ENCODE measurements at places on chromosomes 12 and 14.

DNA sequence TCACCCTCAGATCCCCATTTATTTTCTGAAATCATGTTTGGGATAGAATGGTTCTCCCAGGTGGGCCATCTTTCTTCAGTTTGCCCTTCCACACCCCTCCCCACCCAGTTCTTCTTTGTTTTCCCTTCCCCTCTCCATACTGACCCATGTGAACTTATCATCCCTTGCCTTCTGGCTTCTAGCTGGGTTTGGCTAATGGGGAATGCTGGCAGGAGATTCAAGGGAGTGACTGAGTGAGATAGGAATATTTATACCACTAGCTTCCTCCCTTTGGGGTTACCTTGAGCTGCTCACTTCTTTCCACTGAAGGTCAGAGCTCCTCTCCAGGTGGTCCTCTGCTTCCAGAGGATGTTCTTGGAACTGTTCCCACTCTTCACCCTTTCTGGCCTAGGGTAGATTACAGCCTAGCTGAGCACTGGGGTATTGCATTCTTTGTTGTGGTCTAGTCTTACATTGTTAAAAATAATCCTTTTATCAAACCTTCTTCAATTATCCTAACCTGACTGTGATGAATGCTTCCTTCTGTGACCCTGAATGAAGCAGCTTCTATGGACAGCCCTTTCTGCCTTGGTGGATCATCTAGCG, 88.3 kb upstream of the ATP2B1 start:
- DNase-seq = no peak

DNA sequence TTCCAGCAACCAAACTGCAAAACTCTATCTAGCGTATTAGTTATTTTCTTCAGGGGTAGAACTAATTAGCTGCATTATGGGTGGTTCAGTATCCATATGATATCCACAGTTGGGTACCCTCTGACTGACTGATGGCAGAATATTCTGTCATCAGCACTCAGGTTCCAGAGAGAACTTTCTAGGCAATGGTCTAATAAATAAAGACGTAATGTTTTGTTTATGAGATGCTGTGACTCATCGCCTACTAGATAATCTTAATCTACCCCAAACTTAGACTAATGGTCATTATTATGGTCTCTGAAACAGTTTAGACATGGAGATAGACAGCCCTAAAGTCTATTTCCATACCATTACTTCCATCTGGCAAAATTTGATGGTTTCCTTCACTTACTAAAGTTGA, 220.1 kb downstream of the MED13L start:
- DNase-seq = no peak

GRCh38 chr14:82432301-82433105, 898.9 kb upstream of the SEL1L start:
- no peak for DNase-seq

GRCh38 chr12:65699251-65699650, 125.0 kb upstream of the HMGA2 start:
- no peak for DNase-seq

DNA sequence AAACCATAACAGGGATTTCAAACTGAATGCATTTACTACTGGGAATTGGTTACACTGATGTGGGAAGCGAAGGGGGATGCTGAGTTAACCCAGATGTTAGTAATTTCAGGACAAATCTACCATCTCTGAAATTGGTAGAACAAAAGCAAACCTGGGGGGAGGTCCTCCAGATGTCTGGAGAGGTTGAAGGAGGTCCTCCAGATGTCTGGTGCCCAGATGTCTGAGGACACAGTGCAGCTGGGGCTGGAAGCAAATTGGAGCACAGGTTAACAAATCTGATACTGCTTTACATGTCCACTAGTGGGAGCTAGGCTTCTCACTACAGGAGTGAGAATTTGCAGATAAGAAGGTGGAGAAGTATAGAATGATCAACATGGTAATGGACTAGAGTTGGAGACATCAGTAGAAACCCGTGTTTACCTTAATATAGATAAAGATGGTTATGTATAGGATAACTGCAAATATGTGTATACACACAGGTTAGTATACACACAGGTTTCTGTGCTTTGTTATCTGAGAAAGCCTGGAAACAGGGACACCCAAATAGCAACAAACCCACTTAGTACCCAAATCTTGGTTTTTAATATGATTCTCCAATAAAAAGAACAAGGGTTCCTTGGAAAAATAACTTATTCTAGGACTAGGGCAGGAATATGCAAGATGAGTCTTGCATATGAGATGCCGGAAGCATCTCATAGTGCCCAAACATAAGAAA, 162.5 kb downstream of the C12orf50 start:
- DNase-seq = no peak

- no peak for DNase-seq
These were observed 41.8 kb downstream of the SLC8B1 start for GRCh38 chr12:113293100-113293499.

GRCh38 chr12:83102499-83102898, 415.8 kb downstream of the TMTC2 start:
- DNase-seq = no peak

DNA sequence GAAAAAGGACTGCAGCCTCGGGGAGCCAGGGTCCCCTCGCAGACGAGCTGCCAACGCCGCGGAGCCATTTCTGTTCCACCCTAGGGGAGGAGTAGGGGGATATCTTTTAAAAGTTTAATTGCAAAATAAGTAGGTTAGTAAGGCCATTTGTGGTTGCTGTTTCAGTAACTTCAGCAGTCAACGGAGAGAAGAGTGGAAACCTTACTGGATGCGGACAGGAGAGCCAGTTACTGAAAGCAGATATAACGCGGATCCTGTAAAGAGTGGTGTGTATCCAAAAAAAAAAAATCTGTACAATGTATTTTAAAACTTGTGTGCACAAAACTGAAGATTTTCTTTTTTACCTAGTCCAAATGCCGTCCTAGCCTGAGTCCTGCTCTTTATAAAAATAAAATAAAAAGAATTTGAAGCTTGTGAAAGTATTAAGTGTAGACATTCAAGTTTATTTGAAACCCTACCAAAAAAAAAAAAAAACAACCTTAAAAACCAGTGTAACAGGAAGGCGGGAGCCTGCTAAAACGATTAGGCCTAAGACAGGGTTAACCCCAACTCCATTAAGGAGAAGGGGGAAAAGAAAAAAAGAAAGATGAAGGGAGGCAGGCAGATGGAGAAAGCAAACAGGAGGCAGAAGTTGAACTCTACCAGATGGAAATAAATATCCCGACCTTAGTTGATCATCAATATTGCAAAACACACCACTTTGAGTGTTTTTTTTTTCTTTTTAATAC, 1.0 kb upstream of the BTG1 start:
- no peak for DNase-seq

DNA sequence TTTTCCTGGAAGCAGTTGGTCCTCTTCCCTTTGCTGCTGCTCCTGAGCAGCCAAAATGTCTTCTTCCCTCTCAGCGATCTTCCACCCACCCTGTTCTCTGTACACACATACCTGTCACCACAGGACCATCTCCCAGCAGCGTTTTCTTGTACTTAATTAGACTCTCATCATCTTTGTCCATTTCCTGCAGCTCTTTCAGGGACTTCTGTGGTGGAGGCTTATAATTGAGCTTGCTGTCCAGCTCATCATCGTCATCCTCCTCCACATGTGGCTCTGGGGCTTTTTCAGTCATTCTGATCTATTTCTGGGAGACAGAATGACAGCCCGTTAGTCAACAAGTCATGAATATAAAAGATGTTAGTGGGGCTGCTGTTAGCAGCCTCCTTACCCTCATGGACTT, 11.0 kb downstream of the ARHGDIB start:
- peak; percentile 57 for DNase-seq

GRCh38 chr14:103740991-103741689, 25.5 kb downstream of the ZFYVE21 start:
- DNase-seq = no peak

GRCh38 chr12:113416091-113416754, 6.0 kb upstream of the SDSL start:
- DNase-seq = no peak

DNA sequence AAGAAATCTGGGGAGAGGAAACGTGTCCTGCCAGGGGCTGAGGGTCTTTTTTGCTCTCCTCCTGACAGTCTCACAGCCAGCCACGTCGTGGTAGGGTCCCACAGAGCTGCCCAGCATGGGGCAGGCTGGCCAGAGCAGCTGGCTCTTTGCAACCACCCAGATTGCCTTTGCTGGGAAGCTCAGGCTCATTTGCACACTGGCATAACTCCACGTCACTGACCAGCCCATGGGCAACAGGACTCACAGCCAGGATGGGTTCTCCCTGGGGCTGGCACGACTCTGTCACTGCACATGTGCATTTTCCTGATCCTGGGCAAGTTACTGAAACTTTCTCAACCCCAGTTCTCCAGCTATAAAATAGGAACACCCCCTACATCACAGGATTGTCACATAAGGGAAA, 242.2 kb downstream of the DPF3 start:
- no peak for DNase-seq

GRCh38 chr12:57460468-57460784, 841 bp downstream of the GLI1 start:
- no peak for DNase-seq

DNA sequence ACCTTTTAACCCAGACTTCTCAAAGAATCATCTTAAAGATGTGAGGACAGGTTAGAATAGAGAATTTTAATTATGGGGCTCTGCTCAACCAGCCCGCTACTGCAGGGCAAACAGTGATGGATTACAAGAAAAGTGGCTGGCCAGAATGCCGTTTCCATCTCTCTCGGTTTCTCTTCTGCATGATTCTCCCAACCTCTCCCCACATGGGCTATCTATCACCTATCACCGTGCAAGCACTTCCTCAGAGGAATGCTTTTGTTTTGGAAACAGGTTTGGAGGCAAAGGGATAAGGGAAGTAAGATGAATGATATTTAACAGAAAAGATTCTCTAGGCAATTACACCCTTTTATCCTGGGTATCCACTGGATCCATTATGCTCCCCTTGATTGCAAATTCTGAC, 37.4 kb upstream of the PHC1 start:
- no peak for DNase-seq
